ENCODE measurements at places on chromosomes 13 and 19.

GRCh38 chr13:76397413-76397812 is 488.8 kb downstream of the KCTD12 start:
- no peak for DNase-seq

DNA sequence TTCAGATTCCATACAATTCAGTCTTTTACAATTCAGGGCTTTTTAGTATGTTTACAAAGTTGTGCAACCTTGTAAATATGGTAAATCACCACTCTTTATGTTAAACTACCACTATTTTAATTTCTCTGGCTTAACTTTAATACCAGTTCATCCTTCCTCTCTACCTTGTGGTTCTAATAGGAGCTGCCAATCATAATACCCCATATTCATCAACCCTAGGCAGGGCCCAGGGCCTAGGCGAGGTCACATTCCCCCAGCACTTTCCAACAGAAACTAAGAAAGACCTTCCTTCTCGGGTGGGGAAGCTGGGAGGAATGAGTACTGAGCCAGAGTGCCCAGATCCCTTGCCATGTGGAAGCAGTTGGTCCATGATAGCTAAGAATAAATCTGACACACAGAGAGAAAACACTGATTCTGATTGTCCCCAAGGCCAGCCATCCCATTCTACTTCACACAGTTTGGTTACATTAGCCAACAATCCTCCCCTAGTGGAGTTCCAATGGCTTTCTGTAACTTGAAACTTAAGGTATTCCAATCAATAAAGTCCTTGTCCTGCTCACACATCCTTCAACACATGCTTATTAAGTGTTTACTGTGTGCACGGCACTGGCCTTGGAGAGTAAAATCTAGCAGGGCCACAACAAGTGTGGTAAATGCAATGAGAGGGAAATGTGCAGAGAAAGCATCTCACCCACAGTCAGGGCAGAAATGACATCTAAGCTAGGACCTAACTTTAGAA is 76.8 kb downstream of the NUFIP1 start:
- no peak for DNase-seq

DNA sequence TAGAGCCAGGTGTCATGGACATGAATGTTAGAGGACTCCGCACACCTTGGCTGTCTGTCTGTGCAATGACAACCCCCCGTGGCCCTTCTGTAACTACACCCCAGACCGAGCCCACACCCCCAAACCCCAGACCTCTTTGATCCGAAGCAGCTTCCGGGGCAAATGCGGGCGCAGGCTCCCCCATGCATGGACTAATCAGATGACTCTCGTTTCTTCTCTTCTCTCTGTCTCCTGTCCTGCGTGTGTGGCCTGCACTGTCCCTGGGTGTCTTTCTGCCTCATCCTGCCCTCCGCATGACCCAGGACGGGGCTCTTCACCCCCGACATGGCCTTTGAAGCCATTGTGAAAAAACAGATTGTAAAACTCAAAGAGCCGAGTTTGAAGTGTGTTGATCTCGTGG is 38.9 kb downstream of the TMED1 start:
- DNase-seq = no peak

- no peak for DNase-seq
Measured at GRCh38 chr19:58352760-58353671, at the start of gene A1BG. TSS of gene A1BG (minus strand) at chr19:58353492. CDS start at chr19:58353437, 55 bp downstream.

- DNase-seq = no peak
Measured at GRCh38 chr13:78228940-78229339, 310.3 kb upstream of the EDNRB start.

GRCh38 chr19:1913781-1914577 is 8.8 kb downstream of the ADAT3 start:
- DNase-seq = no peak

DNA sequence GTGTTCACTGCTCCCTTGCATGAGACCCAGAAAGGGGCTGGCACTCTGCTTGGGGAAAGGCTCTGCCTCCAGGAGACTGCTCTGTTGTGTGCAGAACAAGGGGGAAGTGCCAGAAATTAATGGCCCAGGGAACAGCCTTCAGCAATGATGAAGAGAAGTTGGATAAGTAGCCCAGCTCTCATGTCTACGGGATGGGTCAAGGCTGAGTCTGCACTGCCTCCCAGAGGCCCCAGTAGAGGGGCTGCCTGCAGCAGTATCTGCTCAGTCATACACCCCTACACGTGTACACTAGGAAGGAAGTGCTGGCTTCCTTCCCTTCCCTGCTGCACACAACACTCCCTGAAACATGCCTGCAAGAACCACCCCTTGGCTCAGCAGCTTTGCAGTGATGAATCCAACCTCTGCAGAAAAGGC is 54.6 kb upstream of the URI1 start:
- DNase-seq = no peak

DNA sequence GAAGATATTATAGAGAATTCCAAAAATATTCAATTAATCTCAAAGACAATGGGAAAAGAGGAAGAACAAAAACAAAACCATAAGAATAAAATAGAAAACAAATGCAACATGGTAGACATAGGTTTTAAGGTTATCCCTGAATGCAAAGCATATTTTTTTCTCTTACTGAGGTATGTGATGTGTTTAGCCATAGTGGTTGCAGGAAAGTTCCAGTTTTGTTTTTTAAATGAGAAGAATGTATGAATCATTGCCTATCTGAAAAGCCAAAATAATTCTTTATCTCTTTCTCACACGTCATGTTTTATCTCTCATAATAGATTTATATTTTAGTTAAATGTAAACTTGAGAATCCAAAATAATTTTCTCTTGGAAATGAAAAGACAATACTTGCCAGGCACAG is 2591.7 kb upstream of the PCDH20 start:
- DNase-seq = no peak

DNA sequence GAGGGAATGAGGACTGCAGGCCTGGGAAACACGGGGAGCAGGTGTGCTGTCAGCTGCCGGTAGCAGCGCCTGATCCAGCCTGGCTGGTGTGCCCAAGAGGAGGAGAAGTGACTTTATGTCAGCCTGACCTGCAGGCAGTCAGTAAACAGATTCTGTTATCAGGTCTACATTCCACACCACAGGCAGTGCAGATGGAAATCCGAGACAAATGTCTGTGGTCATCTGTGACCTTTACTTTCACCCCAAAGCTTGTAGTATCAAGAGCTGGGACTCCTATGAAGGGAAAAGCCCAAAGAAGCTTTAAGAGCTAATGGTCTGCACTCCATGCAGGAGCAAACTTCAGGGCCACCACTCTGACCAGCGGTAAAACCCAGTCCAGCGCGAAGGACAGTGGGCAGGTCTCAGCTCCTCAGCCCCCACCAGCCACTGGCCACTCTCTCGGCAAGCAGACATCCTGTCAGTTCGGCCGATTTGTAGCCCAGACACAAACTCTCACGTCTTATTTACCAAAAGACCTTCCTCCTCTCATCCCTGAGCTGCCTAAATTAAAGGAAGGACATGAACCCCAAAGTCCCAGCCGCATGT is 7.7 kb downstream of the EPS15L1 start:
- no peak for DNase-seq

GRCh38 chr19:54252845-54253244 is 4.2 kb downstream of the LILRB5 start:
- DNase-seq = no peak

DNA sequence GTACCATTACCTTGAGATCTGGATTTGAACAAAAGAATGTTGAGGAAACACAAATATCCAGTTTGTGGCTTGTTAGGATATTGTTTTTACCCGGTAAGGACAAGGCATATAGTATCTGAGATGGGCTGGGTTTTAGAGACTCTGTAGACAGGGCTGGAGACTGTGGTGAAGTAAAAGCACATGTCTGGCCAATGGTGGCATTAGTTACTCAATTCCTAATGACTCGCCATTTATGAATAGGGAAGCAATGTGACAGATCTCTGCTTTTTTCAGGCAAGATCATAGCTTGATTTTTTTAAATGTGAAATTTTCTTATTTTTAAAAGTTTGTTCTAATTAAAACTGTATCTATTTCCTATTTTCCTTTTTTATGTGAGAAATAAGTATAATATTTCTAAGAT is 371.1 kb upstream of the SPRY2 start:
- no peak for DNase-seq

GRCh38 chr13:36158611-36159010 is 27.4 kb upstream of the DCLK1 start:
- no peak for DNase-seq

- DNase-seq = no peak
Measured at GRCh38 chr13:112105892-112106291, 38.9 kb downstream of the SOX1 start.

GRCh38 chr13:76048131-76048530 is 412.0 kb downstream of the LMO7 start:
- DNase-seq = no peak

GRCh38 chr19:43318796-43319314 is 34.6 kb upstream of the CD177 start:
- DNase-seq = no peak

Measured in stimulated activated CD4-positive, alpha-beta T cell treated with anti-CD3 and anti-CD28 coated beads, Interleukin-1b, Interleukin-23, amount 100 ng/mL, for 24 hours (primary cell).